Astrocyte of the hippocampus (primary cell): ENCODE measurements at places on chromosomes 3 and 15.

DNA sequence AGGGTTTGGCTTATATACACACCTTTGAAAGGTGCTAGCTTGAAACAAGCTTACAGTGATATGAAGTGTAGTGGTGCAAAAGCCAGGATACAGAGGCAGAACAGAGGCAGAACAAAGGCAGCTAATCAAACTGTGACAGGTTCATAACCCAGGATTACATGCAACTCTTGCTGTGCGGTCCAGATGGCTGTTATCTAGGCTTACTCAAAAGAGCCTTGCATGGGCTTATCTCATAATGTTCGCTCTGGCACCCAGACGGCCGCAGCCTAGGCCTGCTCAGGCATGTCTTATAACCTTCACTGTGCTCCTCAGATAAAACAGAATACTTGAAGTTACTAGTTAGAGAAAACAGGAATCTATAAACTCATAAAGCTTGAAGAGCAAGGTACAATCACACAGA is 22.8 kb upstream of the NOX5 start:
- DNase-seq = peak; percentile 21

GRCh38 chr15:51955504-51955903 is 16.1 kb downstream of the LEO1 start:
- DNase-seq = no peak

DNA sequence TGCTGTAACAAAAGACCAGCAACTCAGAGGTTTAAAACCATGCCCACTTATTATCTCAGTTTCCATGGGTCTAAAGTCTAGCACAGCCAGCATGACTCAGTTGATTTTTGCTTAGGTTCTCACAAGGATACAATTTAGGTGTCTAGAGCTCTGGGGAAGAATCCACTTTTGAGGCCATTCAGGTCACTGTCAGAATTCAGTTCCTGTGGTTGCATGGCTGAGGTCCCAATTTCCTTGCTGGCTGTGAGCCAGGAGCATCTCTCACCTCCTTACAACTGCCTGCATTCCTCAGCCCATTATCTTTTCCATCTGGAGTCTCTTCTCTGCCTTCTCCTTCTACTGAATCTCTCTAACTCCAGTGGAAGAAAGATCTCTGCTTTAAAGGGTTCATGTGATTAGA is 240.5 kb upstream of the CFAP20DC start:
- no peak for DNase-seq

DNA sequence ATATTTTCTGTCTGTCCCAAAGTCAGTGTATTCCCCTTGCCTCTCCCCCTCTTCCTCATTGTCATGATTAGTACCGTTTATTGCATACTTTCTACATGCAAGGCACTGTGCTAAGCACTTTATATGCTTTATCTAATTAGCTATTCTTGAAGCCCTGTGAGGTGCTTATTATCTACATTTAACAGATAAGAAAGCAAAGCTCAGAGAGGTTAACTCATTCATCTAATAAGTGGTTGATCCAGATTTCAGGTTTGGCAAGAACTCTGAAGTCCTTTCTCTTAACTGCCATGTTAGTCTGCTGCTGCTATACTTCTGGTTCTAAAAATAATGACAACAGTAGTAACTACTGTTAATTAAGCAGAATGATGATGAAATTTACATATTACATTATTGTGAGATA is 13.5 kb downstream of the IQGAP1 start:
- DNase-seq = no peak

- no peak for DNase-seq
Observed at GRCh38 chr3:23135026-23135785, 67.9 kb upstream of the UBE2E2 start.

DNA sequence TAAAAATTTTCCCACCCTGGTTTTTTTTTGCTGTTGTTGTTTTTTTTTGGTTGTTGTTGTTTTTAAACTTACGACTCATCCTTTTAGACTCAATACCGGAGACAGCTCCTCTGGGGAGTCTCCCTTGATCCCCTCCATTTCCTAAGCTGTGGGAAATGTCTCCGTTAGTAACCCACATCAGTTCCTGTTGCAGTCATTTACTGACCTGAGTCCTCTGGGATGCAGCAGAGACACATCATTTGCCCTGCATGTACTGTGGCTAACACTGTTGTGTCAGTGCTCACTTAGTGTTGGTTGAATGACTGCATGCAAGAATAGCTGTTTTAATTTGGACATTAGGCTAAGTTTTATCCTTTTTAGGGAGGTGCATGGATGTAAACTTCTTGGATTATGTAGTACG is 83.8 kb downstream of the MBNL1 start:
- no peak for DNase-seq

DNA sequence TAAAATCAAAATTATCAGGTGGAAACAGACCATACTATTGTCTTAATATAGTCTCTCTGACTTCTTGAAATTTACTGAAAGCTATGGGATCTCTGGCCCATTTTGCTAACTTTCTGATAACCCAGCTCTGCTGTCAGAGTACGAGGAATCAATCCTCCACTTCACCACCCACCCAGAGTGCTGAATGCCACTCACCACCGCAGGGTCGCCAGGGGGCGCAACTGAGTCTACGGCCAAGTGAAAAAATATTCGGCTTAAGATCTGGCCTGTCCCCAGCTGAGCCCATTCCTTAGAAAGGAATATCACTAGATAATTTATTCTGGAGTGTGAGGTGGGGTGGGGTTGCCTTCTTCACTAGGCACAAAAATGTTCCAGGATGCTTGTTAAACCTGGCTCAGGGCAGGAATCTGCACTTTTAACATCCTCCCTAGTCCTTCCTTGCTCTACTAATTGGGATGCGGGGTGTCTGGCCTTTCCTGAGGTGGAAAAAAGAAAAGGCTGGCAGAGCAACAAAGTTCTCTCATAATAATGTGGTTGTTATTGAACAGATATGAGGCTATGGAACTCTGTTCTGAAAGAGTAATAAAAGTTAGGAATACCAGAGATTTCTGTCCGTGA is 520.6 kb downstream of the MFSD1 start:
- DNase-seq = peak; percentile 33

DNA sequence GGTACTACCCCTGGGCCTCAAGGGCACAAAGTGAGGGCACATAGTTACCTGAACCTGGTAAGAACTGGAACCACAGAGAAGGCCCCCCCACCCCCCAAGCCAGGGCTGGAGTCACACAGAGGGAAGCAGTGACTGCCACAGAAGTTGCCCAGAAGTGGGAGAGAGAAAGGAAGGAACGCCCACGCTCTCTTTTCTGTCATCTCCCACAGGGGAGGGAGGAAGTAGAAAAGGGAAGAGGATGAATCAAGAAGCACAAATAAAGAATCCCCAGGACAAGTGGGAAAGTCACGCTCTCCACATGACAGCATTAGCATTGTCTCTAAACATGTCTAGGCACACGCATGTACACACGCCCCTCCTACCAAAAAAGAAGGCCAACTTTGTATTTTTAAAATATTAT is 114.7 kb upstream of the FRMD4B start:
- no peak for DNase-seq

GRCh38 chr3:61520966-61521628 is 40.3 kb upstream of the PTPRG start:
- DNase-seq = no peak

DNA sequence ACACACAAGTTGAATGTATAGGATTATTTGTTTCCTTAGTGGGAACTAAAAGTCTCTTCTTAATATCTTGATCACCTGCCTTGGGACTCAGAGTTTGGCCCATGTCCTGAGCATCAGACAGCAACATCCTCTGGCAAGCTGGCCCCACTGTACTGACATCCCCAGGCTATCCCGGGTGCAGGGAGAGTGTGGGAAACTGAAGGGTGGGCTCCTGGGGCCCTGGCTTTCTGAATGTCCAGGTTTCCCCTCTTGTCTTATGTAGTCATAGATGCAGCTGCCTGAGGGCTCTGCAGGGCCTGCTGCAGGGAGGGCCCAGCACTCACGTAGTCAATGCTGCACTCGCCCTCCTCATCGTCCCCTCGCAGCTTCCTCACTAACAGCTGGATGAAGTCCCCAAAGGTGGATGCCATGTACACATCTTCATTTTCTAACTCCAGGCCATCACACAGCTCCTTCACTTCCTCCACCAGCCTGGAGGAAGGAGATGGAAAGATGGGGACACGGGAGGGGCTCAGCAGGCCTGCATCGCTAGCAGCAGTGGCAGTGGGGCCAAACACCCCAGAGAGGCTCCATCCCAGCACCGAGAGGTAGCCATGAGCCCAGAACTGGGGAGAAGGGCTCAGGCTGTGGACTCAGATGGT is 42.8 kb downstream of the ALDH1L1 start:
- DNase-seq = no peak

GRCh38 chr3:150495149-150495548 is 51.1 kb downstream of the SERP1 start:
- peak; percentile 24 for DNase-seq

DNA sequence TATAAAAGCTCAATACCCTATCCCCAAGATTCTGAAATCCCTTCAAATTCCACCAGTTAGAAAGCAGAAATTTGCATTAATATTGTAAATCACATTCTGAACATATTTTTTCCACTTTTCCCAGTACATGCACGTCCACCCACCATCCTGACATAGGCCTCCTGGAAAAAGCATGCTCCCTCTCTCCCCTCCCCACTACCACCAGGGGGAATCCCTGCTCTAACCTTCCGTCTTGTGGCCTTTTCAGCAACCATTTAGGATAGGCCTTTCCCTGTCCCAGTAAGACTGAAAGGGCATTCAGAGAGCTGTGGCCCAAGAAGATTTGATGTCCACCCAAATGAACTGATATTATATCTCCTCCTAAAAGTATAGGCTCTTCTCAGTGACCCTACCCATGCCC is 182.1 kb downstream of the ARRDC4 start:
- no peak for DNase-seq

DNA sequence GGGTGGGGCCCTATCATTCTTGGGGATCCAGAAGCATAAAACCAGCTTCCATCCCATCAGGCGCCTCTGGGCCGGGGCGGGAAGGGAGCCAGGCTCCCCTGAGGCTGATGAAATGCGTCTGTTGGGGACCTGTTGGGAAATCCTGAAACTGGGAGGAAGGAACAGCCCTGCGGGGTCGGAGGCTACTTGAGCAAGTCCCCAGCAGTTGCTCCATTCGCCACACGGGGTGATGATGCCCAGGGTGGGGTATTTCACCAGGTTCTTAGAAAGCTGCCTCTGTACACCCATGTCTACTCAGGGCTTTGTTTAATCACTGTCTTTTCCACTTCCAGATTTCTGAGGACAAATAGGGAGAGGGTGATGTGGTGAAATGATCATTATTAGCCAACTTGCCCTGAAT is 25.4 kb upstream of the TSEN2 start:
- DNase-seq = no peak

GRCh38 chr15:67564021-67564967 is 21.8 kb downstream of the MAP2K5 start:
- DNase-seq = no peak

GRCh38 chr3:149197669-149198068 is 24.0 kb downstream of the CP start:
- no peak for DNase-seq

DNA sequence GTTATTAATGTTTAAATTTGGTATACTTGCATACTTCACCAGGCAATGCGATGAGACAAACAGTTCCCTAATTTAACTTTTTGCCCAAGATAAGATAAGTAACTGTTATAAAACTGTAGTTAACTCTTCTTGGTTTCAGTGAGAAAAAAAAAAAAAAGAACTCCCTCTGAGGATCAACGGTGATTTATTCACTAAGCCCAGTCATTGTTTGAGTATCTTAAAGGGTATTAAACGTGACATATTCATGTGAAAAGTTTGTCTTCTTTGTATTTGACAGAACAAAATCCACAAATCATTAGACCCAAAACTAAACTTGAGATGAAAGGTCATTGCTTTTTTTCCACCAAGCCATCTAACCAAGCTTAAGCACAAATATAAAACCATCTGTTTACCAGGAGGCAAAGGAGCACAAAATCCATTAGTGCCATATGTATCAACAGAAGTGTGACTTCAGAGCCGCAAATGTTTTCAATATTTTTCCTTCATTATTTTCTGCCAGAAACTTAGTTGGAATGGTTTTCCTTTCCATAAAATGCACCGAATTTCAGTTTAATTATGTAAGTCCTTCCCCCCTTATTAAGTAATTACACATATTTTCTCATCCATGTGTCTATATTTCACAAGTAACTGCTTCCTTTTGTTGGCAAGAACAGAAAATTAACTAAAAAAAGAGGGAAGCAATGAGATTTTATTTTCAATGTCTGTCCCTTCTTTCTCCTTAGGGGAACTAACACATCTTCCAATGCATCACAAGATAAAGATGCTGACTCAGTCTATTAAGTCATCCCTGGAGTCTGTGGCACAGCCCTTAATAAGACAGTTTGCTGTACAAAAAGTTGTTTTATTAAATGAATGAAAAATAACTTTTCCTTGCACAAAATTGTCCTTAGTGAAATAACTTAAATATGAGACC is 92.2 kb upstream of the RAP2B start:
- DNase-seq = peak; percentile 16
